Activated CD4-positive, alpha-beta T cell treated with anti-CD3 and anti-CD28 coated beads, Interleukin-2, amount 50 U/mL, for 24 hours (primary cell): ENCODE measurements at places on chromosomes 2 and 18.
A peak's percentile ranks its signal among the peaks of the same experiment; 100 is the strongest.

DNA sequence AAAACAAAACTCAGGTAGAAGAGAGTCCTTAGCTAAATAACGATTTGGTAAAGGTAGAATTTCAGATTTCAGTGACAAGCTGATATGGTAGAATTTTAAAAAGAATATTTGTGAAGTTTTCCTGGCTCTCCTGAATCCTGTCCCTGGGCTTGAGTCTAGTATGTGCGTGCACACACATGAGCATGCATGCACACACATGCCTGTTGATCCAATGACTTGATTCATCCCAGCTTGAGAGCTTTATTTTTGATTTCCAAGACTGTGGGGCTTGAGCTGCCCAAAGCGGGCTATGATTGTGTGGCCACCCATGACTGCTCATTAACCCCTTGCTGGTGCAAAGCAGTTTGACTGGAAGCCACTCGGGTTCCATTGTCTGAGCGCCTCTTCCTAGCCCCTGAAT, 9.0 kb downstream of the LIPG start:
- no peak for DNase-seq

- DNase-seq, result no peak
These were observed 101.1 kb upstream of the LPIN2 start for GRCh38 chr18:3114026-3114425.

DNA sequence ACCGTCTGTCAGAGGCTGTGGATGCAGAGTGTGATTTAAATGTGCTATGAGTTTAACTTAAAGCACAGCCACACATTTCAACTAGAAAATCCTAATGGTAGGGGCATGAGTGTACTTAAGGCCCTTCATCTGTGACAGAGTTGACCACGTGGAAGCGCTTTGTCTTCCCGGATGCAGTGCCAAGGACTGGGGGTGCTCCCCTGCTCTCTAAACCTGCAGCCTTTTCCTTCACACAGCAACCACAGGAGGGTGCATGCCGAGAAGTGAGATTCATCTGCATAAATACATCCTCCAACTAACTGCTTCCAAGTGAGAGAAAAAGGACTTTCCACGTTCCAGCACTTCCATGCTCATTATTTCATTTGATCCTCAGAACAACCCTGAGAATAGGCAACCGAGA, 149.6 kb downstream of the MYT1L start:
- no peak for DNase-seq

DNA sequence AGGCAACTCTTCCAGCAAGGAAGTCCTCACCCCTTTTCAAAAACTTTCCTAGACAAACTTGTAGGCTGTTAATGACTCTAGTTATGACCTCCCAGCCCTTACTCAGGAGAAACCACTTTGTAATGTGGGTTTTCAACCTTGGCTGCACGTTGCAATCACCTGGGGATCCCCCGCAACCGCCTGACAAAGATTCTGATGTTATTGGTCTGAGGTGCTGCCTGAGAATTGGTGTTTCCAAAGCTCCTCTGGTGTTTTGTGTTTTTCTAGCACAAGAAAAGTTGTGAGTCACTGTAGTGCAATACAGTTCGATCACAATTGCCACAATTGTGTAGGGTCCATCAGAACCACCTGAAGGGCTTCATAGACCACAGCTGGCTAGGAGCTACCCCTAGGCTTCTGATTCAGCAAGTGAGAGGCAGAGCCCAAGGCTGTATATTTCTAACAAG, 121.6 kb downstream of the SP100 start:
- DNase-seq, result no peak

DNA sequence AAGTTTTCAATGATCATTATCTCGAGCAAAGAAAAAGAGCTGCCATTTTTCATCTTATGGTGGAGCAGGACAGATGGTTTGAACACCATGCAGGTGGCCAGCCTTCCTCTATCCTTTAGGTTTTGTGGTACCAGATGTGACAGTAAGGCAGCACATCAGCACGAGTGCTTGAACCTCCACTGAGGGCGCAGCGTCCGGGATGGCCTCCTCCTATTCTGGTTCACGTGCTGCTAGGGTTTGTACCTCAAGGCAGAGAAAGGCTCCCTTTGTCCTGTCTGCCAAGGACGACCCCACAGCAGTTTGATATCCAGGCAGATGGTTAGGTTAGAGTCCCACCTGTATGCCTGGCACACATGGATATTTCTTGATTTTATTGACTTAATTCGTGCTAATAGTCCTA, 50.2 kb downstream of the DCDC2C start:
- no peak for DNase-seq

DNA sequence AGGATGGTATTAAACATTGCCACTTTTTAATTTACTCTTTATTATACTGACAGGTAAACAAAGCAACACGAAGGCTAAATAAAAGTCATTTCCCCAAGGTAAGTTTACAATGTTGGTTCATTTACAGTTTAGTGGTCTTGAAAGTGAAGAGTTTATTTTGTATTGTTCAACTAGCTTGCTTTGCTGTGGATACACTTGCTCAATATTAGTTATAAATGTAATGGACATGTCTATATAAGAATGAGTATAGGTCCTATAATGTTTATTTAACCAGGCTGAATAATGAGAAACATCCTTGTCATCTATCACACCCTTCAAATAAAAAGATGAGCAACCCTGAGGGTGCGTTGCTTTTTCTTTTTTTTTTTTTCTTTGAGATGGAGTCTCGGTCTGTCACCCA, 1129.4 kb downstream of the TSN start:
- DNase-seq, result no peak

- DNase-seq, result peak; percentile 73
These were observed 1.2 kb downstream of the GLS start for GRCh38 chr2:190881598-190882410.

DNA sequence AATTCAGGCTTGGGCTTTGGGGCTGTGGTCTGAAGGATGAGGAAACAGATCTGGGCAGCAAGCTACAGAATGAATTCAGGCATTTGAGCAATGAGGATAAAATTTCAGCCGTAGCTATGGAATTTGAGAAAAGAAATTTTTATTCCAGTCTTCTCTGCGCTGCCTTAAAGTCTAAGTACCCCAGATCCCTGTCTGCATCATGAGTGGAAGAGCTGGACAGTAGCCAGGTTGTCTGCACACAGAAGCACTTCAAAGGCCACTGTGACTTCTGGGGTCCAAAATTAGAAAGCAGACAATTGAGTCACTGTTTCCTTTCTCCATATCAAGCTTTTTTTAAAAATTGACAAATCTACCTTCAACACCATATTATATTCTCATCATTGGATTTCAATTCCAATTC, 787.6 kb upstream of the GCFC2 start:
- no peak for DNase-seq

GRCh38 chr2:37549598-37549997, 121.8 kb downstream of the CDC42EP3 start:
- no peak for DNase-seq

- DNase-seq, result no peak
These were observed 32.2 kb downstream of the MREG start for GRCh38 chr2:215981115-215981514.

GRCh38 chr2:144419218-144419617, 100.7 kb downstream of the ZEB2 start:
- no peak for DNase-seq

DNA sequence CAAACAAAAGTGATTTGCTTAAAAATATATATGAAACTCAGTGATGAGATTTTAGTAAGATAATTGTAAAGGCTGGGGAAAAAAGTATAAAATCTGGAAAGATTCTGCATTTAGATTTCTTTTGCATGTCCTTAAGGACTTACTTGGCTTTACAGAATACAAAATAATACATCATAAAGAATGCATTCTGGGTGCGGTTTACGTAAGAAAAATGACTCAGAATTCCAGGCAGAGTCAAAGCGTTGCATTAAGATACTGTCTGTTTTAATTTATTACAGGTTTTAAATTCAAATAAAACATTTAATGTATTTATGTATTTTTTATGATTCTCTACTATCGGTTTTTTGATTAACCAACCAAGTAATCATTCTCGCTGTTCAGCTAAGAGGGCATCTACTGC, 178.0 kb downstream of the SH3BP4 start:
- DNase-seq, result no peak

GRCh38 chr2:158602027-158602426, 145.3 kb downstream of the PKP4 start:
- DNase-seq, result no peak

- no peak for DNase-seq
These were observed 18.3 kb upstream of the ALLC start for GRCh38 chr2:3639653-3640052.

DNA sequence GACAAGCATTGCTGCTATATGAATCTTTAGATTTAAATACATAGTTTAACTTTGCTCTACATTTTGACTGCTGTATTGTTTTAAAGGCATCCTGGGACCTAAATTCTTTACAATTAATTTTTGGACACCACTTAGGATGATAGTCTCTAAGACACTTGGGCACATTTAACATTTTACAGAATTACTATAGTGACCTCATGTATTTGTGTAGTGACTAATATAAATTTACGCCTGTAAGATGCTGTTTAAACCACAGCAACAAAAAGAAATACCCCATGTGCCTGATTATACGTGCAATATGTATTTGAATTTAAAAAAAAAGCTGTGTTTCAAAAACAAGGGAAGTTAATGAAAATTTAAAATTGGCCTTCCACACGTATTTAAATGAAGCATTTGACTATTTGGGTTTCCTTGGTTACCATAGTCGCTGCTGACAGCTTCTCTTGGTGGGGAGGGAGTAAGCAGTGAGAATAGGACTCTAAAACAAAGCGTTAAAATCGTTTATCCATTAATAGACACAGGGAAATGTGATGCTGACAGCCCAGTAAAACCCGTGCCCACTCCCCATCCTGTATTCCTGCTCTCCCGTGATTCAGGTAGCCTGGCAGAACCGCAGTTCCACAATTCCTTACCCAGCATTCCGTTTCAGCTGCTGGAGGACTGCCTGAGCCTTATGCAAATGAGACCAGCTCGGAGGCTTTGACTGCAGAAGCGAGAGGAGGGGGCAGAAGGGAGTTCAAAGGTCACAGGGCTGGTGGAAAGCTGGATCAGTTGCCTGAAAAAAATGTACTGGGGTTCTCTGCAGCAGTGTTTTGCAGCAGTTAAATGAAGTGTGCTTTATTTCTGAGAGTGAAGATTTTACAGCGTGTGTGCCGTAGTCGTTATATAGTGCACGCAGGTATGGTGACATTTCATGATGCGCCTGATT, 104.3 kb downstream of the CSRNP3 start:
- no peak for DNase-seq

DNA sequence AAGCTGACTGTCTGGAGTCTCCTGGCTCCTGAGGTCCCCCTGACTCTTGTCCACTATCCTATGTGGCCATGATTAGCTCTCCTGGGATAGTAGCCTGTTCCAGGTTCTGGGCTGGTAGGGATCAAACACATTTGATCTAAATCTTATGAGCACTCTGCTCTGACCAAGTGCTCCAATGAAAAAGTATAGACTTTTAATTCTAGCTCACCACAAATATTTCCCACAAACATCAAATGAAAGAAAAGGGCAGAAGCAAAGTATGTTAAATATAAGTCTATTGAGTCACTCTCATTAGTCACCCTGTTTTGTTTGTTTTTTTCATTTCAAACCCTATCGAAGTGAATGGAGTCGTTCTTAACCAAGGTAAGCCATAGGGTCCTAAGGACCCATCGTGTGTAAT, 39.7 kb upstream of the NEDD4L start:
- no peak for DNase-seq

DNA sequence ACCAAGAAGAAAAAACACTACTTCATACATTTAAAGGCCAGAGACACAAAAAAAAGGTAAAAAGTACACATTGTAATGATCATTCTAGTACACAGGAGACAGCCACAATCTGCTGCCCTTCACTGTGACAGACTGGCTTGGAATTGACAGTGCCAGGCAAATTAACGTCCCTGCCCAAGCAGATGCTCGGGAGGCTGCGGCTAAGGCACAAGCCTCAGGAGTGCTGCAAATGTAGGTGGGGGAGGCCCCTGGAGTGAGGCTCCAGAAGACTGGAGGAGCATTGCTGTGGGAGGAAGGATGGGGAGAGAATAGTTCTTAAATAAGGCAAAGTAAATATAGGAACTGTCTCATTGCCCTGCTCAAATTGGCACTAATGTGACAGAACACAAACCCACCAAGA, 18.6 kb downstream of the ERCC3 start:
- no peak for DNase-seq

DNA sequence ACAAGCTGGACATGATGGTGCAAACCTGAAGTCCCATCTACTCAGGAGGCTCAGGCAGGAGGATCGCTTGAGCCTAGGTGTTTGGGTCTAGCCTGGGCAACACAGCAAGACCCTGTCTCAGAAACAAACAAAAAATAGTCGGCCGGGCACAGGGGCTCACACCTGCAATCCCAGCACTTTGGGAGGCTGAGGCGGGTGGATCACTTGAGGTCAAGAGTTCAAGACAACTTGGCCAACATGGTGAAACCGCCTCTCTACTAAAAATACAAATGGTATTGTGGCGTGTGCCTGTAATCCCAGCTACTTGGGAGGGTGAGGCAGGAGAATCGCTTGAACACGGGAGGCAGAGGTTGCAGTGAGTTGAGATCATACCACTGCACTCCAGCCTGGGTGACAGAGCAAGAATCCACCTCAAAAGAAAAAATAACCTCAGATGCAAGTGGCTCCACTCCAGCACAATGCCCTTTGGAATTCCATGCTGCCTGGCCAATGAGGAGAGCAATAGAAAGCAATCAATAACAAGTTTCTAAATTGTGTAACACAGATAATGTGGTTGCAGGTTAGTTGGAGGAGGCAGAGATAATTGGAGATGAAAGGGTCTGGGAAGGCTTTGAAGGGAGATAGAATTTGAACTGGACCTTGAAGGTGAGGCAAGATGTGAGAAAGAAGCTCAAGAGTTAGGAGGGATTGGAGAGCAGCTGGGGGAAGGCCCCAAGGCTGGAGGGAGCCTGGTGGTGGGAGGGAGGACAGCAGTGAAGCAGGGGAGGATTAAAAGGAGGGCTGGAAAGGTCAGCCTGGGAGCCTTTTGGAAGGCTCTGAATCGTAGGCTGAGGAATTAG, 6.0 kb downstream of the TTC31 start:
- DNase-seq, result no peak

DNA sequence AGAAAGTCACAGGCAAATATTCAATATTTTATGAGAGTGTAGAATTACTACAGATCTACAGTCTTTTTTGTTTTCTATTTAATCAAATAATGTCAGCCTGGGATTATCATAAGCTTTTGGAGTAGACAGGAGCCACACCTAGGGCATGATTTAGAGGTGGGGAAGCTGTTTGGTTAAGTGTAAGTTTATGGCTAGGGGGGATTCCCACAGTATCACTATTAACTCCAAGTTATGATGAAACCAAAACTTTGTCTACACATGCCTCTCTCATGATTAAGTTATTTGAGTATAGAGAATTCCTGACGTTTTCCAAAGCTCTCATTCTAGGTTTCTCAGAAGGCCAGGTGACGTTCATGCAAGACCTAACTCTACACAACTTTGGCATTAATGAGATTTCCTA, 2.1 kb downstream of the SERPINB10 start:
- no peak for DNase-seq

DNA sequence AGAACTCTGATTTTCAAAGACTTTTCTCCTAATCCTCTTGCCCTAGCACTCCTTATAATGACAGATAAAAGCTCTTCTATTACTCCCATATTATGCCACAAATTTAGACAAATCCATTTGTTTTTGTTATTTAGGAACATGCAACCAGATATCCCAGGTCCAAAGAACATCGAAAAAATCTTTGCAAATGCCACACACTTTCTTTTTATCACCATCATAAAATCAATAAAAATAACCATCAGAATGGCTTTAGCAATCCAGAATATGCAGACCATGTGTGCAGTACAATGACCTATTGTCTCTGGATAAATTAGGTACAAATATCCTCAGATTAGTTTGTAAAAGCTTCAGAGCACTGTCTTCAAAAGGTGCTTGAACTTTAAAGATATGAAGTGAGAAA, 376.2 kb upstream of the TCF4 start:
- no peak for DNase-seq
